ENCODE measurements at places on chromosomes 13 and 19.

- no peak for DNase-seq
These were observed 62.8 kb upstream of the LRCH1 start for GRCh38 chr13:46490129-46490528.

GRCh38 chr19:45463241-45463640 lies 4.6 kb upstream of the FOSB start:
- no peak for DNase-seq

GRCh38 chr13:21964686-21965085 lies 293.8 kb downstream of the FGF9 start:
- no peak for DNase-seq

DNA sequence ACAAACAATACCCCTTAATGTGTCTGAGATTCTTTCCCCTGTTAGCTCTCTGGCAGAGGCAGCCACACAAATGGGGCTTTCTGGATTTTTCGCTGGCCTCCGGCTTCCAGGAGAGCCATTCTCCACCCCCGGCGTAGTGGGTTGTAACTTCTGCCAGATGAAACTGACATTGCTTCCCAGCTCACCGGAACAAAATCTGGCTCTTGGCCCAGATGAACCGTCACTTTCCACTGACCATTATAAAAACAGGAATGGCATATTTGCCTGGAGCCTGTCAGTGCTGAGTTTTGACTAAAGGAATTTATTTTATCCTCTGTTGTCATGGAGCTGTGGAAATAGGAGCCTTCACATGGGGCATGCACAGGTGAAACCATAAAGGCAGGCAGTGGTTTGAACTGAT lies 120.6 kb upstream of the GPR12 start:
- DNase-seq, result no peak

DNA sequence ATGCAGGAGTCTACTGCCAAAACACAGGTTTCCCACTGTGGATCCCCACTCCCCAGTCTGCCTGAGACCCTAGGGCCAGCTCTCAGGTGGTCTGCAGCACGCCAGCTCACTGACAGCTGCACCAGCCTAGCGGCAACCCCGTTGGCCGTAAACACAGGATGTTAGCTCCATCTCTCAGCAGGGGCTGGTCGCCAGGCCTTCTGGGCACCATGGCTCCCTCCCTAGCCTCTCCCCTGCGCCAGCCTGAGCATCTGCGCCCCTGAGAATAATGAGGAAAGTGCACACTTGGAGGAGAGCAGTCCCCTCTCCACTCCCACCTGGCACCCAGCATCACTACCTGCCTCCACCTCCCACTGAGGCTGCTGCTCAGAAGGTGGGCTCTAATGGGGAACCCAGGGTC lies 20.8 kb upstream of the EPHX3 start:
- no peak for DNase-seq

- DNase-seq, result no peak
These were observed 7.7 kb upstream of the DOCK9 start for GRCh38 chr13:98985591-98985990.

DNA sequence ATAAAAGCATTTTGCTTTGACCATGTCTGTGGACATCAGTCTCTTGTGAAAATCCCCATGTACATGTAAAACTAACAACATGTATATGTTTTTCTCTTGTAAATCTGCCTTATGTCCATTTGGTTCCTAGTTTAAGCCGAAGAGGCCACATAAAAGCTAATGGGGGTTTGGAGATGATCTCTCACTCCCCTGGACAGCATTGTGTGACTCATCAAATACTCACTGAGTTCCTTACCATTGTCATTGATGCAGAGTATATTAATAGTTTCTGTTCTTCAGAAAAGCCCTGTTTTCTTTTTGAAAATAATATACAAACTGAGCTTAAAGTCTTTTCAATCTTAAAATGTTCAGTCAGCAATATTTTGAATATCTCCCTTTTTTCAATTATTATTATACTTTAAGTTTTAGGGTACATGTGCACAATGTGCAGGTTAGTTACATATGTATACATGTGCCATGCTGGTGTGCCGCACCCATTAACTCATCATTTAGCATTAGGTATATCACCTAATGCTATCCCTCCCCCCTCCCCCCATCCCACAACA lies 536.7 kb upstream of the HTR2A start:
- no peak for DNase-seq

DNA sequence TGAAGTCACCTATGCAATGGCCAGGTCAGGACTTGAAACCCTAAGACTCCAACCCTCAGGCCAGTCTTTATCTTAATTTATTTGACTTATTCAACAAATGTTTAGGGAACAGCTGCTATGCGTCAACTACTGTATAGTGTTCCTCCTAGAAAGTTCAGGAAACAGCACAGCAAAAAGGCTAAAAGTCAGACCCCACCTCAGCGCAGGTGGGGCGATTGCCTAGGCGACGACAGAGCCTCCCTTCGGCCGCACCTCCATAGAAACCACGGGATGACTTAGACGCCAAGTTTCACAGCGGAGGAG lies 502 bp downstream of the VRK3 start:
- DNase-seq, result no peak

GRCh38 chr13:23500849-23501248 lies 67.3 kb upstream of the SACS start:
- DNase-seq, result no peak

DNA sequence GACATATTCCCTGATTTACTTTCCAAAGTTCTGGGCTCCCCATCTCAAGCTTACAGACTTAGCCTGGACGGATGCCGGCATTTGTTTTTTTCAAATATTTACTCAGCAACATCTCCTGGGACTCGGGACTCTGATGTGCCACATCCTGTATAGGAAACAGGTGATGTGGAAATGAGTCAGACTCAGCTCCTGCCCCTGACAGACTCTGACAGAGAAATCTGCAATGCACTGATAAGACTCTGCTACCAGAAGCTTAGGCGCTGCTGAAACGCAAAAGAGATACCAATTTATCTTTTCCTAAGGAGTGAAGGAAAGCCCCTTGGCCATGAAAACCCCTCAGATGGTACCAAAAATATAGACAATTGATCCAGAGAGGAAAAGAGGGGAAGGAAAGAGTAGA lies 16.2 kb downstream of the LAIR2 start:
- no peak for DNase-seq

- DNase-seq, result no peak
These were observed 1.5 kb downstream of the ZIC5 start for GRCh38 chr13:99969919-99970650.

DNA sequence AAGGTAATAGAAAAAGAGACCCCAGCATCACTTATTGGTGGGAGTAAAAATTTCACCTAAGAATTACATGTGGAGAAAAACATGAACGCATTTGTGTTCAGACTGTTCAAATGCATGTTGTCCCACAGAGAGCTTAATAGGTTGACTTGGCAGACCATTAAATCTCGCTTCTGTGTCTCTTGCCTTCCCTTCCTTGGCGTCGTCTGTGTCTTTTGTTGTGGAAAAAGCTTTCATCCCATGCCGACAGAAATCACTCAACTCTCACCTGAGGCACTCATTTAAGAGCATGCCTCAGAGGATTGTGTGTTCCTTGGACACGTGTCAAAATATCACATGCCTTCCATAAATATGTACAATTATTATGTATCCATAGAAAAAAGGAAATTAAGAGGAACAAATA lies 24.4 kb upstream of the CACNA1A start:
- no peak for DNase-seq

DNA sequence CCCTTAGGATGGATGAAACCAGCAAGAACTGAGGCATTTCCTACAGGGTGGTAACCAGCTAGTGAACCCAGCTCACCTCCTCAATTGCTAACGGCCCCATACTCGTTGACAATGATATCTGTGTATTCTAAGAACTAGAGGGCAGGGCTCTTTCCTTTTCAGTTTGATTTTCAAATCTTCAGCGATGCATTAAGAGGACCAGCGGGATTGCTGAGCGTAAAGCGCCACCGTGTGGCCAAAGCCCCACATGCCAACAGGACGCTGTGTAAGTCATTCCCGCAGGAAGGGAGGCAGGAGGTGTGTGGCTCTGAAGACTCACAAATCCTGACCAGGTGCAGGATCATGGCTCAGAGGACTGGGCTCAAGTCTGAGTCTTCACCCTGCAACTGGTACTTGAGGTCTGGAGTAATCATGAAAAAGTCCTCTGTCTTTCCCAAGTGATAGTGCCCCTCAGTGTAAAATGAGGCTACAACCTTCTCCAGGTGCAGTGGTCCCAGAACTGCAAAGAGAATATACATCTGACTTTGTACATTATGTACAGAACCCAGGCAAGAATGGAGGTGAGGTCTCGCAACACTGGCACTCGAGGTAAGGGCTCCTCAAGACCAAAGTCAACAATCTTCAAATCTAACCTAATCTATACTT lies 40.9 kb downstream of the C13orf42 start:
- peak; percentile 71 for DNase-seq

DNA sequence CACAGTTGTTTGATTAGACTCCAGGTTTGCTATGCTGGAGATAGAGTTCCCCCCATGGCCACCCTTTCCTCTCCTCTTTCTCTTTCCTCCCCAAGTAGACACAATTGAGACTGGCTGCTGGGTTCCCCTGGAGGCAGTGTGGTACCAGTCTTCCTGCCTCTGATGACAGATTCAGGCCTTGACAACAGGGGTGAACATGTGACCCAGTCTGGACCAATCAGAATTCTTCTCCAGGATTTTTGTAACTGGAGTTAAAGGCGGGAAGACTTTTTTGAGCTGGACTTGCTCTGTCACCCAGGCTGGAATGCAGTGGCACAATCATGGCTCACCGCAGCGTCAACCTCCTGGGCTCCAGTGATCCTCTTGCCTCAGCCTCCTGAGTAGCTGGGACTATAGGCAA lies 48.7 kb downstream of the CCNE1 start:
- DNase-seq, result no peak

- DNase-seq, result no peak
These were observed 894.5 kb downstream of the PCDH9 start for GRCh38 chr13:66335626-66336025.

DNA sequence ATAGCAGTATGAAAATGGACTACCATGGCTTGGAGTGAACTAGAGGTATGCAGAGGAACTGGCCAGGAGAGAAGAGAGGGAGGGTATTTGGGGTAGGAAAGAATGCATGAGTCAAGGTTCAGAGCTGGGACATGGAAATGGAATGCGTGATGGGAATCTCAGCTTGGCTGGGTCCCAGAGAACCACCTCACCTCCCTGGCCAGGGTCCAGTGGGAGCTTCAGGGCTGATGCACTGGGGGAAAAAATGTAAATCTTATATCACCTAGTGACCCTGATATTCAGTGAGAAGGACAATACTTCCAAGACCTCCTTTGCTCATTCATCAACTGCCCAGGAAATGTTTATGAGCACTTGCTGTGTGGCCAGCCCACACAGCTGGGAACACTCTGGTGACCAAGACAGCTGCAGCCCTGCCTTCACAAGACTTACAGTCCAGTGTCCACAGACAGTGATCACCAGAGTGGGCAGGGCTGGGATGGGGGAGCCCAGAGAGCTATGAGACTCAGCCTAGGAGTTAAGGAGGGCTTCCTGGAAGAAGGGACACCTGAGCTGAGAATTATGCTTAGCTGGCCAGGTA lies 12.8 kb downstream of the IGSF23 start:
- DNase-seq, result no peak

DNA sequence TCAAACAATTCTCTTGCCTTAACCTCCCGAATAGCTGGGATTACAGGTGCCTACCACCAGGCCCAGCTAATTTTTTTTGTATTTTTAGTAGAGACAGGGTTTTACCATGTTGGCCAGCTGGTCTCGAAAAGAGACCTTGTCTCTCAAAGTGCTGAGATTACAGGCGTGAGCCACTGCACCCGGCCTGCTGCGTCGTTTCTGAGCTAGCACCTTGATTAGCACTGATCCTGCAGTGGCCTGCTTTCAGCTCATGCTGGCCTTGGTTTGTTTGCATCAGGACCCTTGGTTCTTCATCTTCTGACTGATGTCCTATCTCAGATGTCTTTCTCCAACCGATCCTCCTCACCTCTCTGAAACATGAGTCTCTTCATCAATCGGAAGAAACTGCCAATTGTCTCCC lies 4.9 kb upstream of the TFDP1 start:
- DNase-seq, result no peak

- no peak for DNase-seq
These were observed 186.9 kb upstream of the UBL3 start for GRCh38 chr13:30037306-30037705.

DNA sequence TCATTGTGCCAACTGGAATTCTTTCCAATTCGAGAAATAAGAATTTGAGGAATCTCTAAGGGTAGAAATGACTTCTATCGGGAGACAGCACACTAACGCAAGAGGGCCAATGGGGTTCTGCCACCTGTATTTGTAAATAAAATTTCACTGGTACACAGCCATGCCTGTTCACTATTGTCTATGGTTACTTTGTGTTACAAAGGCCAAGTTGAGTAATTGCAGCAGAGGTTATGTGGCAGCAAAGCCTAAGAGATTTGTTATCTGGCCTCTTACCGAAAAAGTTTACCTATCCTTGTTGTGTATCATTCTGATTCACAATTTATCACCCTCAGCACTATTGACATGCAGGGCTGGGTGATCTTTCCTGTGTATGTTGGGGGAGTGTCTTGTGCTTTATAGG lies 278.0 kb downstream of the KLF5 start:
- DNase-seq, result no peak

- DNase-seq, result no peak
These were observed 82.0 kb downstream of the TEX26 start for GRCh38 chr13:31014456-31014855.

GRCh38 chr19:19485998-19486290 lies 29.4 kb downstream of the TSSK6 start:
- no peak for DNase-seq

- no peak for DNase-seq
These were observed 119.4 kb downstream of the SLC7A1 start for GRCh38 chr13:29476046-29476445.

DNA sequence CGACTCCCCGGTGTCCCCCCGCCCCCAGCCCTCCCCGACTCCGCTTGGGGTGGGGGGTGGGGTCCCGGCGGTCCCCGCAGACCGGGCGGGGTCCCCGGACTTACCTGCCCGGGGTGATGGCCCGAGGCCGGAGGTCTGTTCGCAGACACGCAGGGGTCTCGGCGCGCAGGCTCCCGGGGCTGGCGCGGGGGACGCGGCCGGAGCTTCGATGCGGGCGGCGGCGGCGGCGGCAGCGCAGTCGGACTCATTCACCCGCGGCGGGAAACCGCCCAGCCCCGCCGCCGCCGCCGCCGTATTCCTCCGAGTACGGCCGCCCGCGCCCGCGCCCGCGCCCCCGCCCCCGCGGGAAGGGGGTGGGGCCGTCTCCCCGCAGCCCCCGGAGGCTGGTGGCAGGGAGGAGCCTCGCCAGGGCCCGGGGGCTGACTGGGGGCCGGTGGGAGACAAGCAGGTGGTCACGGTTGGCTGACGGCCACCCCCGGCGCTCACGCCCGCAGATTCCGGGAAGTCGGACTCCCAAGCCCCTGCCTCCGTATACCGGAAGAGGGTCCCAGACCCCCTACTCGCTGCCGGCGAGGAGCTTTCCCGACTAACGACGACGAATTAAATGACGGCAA lies at the start of gene C2CD4C:
C2CD4C (minus strand) TSS at position 246 of the 614 bp plus-strand sequence. CDS start 786 bp downstream, outside the sequence.
- no peak for DNase-seq

GRCh38 chr19:15201374-15202023 lies 704 bp upstream of the NOTCH3 start:
- DNase-seq, result no peak

Data from left renal cortex interstitium (tissue), 4 donors.